Gastrocnemius medialis (tissue), 4 donors: ENCODE measurements at places on chromosomes 4 and X. TPM values are rescaled to one million over a fixed set of nuclear protein-coding genes. Genes with fewer than 3 reads are reported as not detected.

Gene DKK2
- not detected for total RNA-seq

Gene NXF2B
- total RNA-seq: not detected

Gene XPNPEP2
- 2.0 TPM for total RNA-seq

Gene FAM114A1
- 23.2 TPM for total RNA-seq

Gene PRICKLE3
- total RNA-seq: 33.1 TPM

Gene TBX22
- total RNA-seq: not detected

DNA sequence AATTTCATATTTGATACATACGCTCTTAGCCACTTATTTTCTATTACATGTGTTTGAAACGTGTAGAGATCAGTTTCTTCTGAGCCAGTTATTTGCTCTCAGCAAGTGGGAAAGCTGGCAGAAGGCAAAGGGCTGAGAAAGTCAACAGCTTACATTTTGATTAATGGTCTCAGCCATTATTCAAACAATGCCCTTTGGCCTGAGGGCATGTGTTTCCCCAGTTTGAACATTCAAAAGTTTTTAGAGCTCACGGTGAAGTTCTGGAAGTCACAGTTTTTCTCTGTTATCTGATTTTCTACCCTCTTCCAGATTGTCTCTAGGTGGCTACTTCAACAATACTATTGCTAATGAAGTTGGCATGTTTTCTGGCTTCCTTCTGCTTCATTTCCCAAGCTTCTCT is 591.8 kb upstream of the CPEB2 start:
- H3K4me3 ChIP-seq: no peak overlapping the region
- H3K27me3 ChIP-seq: no peaks in the 10 kb centered on the region
- no peaks in the 10 kb centered on the region for H3K36me3 ChIP-seq
- no peaks in the 10 kb centered on the region for H3K4me1 ChIP-seq

GRCh38 chrX:1433646-1434357 is 18.9 kb downstream of the ASMTL start:
- H3K4me3 ChIP-seq: no peak overlapping the region
- no peak for DNase-seq
- H3K27me3 ChIP-seq: no peaks in the 10 kb centered on the region
- no peaks in the 10 kb centered on the region for H3K36me3 ChIP-seq

DNA sequence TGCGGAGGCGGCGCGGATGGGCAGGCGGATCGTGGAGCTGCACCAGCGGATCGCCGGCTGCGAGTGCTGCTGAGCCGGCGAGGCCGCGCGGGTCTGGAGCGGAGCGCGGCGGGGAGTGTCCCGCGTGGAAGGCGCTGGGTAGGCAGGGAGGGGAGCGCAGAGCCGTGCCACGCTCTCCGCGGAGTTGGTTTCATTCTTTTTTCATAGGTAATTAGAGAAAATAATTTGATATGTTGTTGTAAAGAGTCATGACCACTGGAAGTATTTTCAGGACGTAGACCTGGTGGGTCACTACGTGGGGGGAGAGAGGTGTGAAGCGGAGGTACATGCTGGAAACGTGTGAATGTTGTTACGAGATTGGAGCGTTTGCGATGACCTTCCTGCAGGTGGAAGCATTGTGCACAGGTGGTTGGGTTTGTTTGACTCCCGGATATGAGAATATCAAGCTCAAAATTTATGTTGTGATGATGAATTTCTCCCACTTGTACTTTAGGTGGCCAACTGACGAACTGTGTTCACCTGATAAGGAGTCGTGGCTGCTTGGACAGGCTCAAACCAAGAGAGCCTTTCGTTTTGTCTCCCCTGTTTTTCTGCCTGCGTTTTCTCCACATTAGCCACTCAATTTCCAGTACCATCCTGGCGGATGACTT is 19.1 kb upstream of the S100P start:
- H3K36me3 ChIP-seq: peaks cover 10% of the 10 kb centered on the region
- peaks cover 33% of the 10 kb centered on the region for H3K4me1 ChIP-seq
- H3K27ac ChIP-seq: peak overlapping the region; percentile 84
- no peaks in the 10 kb centered on the region for H3K27me3 ChIP-seq

DNA sequence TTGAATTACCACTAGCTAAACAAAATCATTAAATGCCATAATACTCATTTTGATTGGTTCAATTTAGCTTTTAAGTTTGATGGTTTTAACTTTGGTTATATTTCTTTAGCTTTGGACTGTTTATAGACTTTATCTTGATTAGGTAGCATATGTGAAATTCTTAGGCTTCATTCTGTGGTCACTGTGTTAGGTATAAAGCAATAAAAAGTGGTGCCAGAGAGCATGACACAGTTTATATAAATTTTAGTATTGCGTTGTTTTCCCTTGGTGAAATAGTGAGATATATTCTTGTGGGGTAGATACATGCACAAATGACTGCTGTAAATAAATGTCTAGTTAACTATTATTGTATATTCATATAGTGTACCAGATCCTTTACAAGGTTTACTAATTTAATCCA is 474.2 kb upstream of the GRID2 start:
- DNase-seq: no peak
- no peaks in the 10 kb centered on the region for H3K27me3 ChIP-seq
- H3K36me3 ChIP-seq: no peaks in the 10 kb centered on the region
- H3K27ac ChIP-seq: no peak overlapping the region
- H3K4me3 ChIP-seq: no peak overlapping the region
- H3K4me1 ChIP-seq: no peaks in the 10 kb centered on the region

- peak; percentile 13 for DNase-seq
- H3K4me3 ChIP-seq: no peak overlapping the region
- no peaks in the 10 kb centered on the region for H3K36me3 ChIP-seq
- peak overlapping the region; percentile 72 for H3K27ac ChIP-seq
- H3K4me1 ChIP-seq: peaks cover 7% of the 10 kb centered on the region
Measured at GRCh38 chr4:23333946-23334878, 555.6 kb downstream of the PPARGC1A start.

GRCh38 chrX:10047631-10048030 is 80.5 kb downstream of the CLDN34 start:
- no peak for DNase-seq
- H3K36me3 ChIP-seq: no peaks in the 10 kb centered on the region
- no peaks in the 10 kb centered on the region for H3K27me3 ChIP-seq
- H3K27ac ChIP-seq: no peak overlapping the region
- H3K4me3 ChIP-seq: no peak overlapping the region

DNA sequence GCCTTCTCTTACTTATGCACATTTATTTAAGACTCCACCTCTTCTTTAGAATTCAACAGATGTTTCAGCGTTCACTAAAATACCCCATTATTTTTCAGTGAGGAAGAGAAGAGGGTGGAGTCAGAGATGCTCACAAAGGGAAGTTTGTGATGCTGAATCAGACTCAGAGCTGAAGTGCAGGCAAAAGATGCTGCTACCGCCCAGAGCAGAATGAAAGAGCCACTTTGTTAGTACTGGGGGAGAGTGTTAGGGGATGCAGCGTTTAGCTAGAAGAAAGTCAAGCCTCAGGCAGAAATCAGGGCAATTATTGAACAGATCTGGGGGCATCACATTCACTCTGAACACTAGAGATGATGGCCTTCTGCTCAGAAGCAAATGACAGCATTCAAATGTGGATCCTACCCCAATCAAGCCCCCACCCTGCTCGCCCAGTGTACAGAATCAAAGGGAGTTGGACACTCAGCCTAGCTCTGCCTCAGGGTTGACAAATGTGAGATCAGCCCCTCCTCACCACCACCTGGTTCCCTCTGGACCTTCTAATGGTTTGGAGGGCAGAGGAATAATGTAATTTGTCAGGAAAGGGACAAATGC is 138.3 kb downstream of the UNC5C start:
- no peak for DNase-seq
- H3K4me1 ChIP-seq: no peaks in the 10 kb centered on the region
- H3K36me3 ChIP-seq: no peaks in the 10 kb centered on the region
- H3K4me3 ChIP-seq: no peak overlapping the region

- no peaks in the 10 kb centered on the region for H3K36me3 ChIP-seq
- H3K27ac ChIP-seq: peak within 1 kb of the TSS; percentile 51
- peak within 1 kb of the TSS; percentile 64 for H3K4me3 ChIP-seq
- DNase-seq: no peak
- H3K27me3 ChIP-seq: peaks cover 12% of the 10 kb centered on the region
- H3K4me1 ChIP-seq: peaks cover 26% of the 10 kb centered on the region
Measured at GRCh38 chr4:17781300-17782287, at the start of gene FAM184B. Gene FAM184B (minus strand): TSS chr4:17781621. CDS start chr4:17781299, 322 bp downstream.

DNA sequence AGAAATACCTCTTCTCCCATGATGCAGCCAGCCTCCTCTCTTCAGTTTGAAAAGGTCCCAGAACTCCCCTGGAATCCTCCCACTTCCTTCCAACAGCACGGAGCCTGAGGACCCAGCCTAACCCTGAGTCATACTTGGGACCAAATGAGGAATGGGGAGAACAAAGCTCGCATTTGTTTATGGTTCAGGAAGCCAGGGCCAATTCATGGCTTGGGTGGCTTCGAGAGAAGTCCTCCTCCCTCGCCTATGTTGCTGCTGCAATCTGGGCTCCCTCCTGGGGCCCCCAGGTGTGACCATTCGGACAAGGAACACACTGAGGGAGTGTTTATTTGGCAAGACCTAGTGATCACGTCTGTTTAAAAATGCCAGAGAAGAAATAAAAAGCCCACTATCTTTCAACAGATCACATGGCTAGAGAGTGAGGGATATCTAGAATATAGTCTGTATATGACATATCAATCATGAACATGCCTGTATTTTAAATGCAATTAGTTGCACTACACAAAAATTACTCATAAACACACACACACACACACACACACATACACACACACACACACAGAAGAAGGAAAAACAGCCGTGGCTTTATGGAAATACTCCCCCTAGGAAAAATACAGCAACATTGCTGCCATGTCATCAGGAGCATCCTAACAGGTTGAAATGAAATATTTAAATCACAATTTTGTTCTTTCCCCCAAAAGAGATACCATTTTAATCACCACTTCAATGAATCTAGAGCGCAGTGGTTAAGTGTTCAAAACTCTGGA is 155.7 kb upstream of the MAP3K15 start:
- peak; percentile 22 for DNase-seq
- H3K27ac ChIP-seq: peak overlapping the region; percentile 16
- no peaks in the 10 kb centered on the region for H3K4me1 ChIP-seq
- H3K27me3 ChIP-seq: no peaks in the 10 kb centered on the region
- no peak overlapping the region for H3K4me3 ChIP-seq

DNA sequence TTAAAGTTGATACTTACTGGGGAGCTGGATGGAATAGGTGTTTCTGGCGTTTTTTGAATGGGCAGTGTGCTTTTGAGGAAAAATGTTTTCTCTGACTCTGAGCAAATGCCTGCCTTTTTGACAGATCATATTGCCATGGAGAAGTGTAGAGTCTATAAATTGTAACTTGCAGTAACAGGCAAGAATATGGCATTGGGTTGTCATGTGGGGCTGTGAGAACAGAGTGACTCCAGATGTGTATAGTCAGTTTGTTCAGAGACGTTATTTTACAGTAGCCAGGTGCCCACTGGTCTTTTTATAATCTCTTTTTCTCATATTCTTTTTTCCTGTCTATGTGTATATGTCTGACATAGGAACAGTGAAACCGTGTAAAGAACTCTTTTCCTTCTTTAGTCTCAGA is 40.8 kb downstream of the RAPGEF2 start:
- H3K27me3 ChIP-seq: no peaks in the 10 kb centered on the region
- no peak overlapping the region for H3K27ac ChIP-seq
- no peaks in the 10 kb centered on the region for H3K36me3 ChIP-seq
- no peak for DNase-seq
- no peak overlapping the region for H3K4me3 ChIP-seq

DNA sequence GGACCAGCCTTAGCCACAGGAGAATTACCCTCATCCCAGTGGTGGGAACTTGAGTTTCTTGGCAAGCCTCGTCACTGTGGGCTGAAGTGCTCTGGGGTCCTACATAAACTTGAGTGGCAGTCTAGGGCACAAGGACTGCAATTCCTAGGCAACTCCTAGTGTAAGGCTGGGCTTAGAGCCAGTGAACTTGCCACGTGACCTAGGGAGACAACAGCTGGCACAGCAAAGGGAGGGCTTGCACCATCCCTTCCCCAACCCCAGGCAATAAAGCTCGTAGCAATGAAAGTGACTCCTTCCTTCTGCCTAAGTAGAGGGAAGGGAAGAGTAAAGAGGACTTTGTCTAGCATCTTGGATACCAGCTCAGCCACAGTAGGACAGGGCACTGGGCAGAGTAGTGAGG is 81.8 kb downstream of the TEX11 start:
- H3K27me3 ChIP-seq: no peaks in the 10 kb centered on the region
- no peak overlapping the region for H3K4me3 ChIP-seq
- no peaks in the 10 kb centered on the region for H3K4me1 ChIP-seq
- DNase-seq: no peak
- H3K36me3 ChIP-seq: no peaks in the 10 kb centered on the region

DNA sequence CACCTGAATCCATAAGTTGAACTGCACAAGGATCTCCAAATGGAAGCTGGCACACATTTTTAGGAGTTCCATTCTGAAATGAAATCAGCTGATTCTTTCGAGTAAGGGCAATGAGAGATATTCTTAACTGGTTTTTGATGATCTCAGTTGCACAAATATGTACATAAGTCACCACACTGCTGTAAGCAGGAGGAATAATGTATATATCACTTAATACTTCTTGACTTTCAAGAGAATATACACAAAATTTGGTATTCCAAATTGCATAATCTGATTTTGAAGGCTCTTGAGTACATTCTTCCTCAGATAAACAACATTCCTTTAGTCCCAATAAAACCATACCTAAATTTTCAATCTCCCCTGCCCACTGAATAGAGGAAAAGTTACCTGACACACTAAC is 8.2 kb downstream of the FANCB start:
- no peak for DNase-seq
- H3K4me1 ChIP-seq: no peaks in the 10 kb centered on the region
- no peak overlapping the region for H3K4me3 ChIP-seq
- H3K27ac ChIP-seq: no peak overlapping the region
- no peaks in the 10 kb centered on the region for H3K27me3 ChIP-seq

DNA sequence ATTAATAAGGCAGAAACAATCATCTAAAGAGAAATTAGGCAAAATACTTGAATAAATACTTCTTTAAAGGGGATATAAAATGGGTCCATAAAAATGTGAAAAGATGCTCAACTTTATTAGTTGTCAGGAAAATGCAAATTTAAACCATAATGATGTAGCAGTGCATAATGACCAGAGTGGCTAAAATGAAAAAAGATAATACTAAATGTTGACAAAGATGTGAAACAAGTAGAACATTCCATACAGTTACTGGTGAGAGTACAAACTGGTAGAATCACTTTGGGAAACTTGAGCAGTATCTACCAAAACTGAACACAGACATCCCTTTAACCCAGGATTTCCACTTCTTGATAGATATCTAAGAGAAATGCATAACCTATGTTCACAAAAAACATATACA is 5.0 kb downstream of the ARSJ start:
- DNase-seq: no peak
- no peak overlapping the region for H3K27ac ChIP-seq
- no peak overlapping the region for H3K4me3 ChIP-seq

- H3K27me3 ChIP-seq: no peaks in the 10 kb centered on the region
- H3K4me1 ChIP-seq: no peaks in the 10 kb centered on the region
- H3K27ac ChIP-seq: no peak overlapping the region
- H3K36me3 ChIP-seq: no peaks in the 10 kb centered on the region
- no peak for DNase-seq
- H3K4me3 ChIP-seq: no peak overlapping the region
Measured at GRCh38 chr4:25879991-25880651, 17.3 kb upstream of the SEL1L3 start.

- no peaks in the 10 kb centered on the region for H3K4me1 ChIP-seq
- no peaks in the 10 kb centered on the region for H3K36me3 ChIP-seq
- no peak overlapping the region for H3K4me3 ChIP-seq
- no peaks in the 10 kb centered on the region for H3K27me3 ChIP-seq
- no peak for DNase-seq
- H3K27ac ChIP-seq: no peak overlapping the region
Measured at GRCh38 chrX:130916636-130917422, 13.8 kb upstream of the ENOX2 start.

GRCh38 chr4:110587666-110588285 is 35.1 kb downstream of the PITX2 start:
- H3K27ac ChIP-seq: no peak overlapping the region
- H3K4me1 ChIP-seq: no peaks in the 10 kb centered on the region
- no peak for DNase-seq
- no peaks in the 10 kb centered on the region for H3K36me3 ChIP-seq
